M059J (cell line): ENCODE measurements at places on chromosomes 7 and 10.

DNA sequence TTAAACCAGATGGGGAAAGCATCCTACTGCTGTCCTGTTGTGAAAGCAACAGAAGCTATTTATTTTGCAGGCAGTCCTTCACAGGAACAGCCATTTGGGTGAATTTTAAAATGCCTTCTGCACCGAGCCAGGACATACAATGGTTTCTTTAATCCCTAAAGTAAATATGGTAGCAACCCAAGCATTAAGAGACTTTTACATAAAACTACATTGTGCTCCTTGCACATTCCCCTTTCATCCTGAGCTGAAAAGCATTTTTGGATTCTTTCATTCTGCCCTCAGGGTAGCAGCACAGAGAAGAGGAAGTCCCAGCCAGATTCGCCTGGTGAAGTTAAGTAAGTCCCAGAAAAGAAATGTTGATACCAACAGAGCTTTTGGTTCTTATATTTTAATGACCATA is 84.0 kb upstream of the FAM3C start:
- DNase-seq, result peak; percentile 50

DNA sequence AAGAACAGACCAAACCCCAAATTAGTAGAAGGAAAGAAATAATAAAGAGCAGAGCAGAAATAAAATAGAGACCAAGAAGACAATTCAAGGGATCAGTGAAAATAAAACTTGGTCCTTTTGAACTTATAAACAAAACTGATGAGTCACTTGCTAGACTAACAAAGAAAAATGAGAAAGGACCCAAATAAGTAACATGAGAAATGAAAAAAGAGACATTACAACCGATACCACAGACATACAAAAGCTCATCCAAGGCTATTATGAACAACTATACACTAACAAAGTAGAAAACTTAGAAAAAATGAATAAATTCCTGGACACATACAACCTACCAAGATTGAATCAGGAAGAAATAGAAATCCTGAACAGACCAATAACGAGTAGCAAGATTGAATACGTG is 414.5 kb downstream of the HTR7 start:
- peak; percentile 44 for DNase-seq

DNA sequence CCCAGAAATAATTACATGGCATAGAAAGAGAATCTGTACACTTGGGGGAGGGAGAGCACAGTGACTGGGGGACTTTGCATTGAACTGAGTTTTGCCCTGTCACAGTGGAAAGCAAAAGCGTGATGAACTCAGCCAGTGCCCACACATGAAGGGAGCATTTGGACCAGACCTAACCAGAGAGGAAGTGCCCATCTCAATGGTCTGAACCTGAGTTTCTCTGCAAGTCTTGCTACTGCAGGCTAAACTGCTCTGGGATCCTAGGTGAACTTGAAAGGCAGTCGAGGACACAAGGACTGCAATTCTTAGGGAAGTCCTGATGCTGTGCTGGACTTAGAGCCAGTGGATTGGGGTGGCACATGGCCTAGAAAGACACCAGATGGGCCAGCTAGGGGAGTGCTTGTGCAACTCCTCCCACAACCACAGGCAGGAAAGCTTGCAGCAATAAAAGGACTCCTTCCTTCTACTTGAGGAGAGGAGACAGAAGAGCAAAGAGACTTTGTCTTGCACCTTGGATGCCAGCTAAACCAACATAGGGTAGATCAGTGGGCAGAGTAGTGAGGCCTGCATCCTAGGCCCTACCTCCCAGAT is 259.0 kb downstream of the GRM8 start:
- DNase-seq, result no peak

GRCh38 chr7:90621125-90621746 is 25.1 kb downstream of the CDK14 start:
- no peak for DNase-seq

DNA sequence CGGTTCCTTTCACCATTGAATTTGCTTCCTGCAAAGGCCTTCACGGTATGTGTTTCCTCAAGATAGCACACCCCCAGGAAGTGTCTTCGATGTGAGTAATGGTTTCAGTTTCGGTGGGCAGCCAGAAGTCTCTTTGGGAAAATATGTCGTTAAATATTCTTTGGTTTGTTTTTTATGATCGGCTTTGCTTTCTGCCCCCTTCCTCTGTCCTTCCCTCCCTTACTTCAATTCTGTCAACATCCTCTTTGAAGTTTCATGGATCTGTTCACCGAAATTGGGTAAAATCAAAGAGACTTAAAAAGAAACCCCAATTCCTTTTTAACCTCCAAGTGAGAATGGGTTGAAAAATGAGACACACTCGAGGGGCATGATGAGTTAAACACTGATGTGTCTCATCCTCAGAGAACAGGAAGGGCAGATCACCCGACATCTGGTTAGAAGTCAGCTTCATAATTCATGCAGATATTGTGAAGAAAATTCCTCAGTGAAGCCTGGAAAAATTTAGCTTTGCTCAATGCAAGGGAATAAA is 170.8 kb upstream of the HABP2 start:
- peak; percentile 45 for DNase-seq

DNA sequence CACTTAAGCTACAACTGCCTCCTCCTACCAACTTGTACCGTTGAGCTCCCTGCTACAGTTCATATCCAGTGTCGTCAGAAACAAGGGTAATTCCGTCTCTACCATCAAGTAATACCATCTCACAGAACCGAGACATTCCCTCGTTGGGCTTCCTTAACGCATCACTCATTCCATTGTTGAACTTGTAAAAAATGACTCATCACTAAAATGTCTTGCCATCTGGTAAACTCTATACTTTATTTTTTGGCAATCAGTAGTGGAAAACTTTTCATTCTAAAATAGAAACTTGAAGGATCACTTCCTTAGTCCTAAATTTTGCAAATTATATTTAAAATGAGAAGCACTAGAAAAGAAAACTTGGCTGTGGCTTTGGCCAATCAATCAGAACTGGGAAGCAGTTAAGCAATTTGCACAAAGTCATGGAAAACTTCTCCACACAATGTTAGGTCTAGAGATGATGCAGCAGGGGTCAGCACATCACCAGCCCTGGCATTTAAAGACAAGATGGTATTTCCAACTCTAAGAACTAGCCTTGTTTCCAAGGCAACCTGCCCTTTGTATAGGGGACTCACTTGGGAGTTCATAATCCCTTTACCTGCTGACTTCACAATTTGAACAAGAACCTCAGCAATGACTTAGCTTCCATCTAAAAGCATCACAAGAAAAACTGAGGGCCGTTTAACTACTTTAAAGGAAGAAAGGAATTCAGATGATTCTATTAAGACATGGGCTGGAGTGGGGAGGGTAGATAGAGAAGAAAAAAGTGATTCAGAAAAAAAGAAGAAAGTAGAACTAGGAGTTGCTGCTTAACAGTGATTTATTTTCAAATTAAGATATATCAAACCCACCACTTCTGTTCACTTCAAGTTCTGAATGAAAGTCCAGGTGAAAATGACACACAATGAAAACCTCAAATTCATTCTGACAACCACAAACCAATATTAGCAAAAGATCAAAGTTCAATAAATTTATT is 288.1 kb downstream of the PARD3 start:
- peak; percentile 94 for DNase-seq
